ENCODE measurements at places on chromosomes 7 and 10.

DNA sequence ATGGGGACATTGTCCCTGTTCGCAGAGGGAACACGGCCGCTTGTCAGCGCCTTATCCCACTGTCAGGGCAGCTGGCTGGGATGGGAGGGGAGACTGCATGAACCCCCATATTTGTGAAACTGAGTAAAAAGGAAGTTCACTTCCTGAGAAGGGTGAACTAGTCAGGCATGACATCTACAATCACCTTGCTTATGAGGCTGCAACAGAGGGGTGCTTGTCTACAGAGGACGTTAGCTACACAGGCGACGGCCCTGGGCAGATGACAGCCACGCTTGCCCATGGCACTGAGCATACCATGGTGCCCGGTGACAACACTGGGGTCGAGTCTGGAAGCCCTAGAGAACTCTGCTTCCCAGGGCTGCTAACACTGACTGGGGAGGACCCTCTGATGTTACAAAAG lies 46.0 kb upstream of the KDM7A start:
- no peak for DNase-seq

GRCh38 chr10:12547301-12547771 lies 198.0 kb downstream of the CAMK1D start:
- no peak for DNase-seq

- DNase-seq: no peak
These were observed 64.9 kb downstream of the MCU start for GRCh38 chr10:72756674-72757385.

- no peak for DNase-seq
These were observed 33.0 kb downstream of the ZNF777 start for GRCh38 chr7:149427893-149428292.

GRCh38 chr7:98956937-98957336 lies 78.6 kb downstream of the TRRAP start:
- no peak for DNase-seq

DNA sequence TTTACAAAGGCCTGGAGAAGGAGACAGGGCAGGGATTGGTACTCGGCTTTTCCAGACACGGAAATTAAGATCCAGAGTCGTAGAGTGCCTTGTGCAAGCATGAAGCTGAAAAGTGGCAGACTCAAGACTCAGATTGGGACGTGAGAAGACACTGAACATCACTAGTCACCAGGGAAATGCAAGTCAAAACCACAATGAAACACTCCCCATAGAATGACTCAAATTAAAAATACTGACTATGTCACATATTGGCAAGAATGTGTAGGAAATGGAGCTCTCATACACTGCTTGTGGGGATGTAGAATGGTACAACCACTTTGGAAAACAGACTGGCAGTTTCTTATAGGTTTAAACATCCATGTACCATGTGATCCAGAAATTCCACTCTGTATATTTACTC lies 472.0 kb downstream of the RPS24 start:
- DNase-seq: no peak

DNA sequence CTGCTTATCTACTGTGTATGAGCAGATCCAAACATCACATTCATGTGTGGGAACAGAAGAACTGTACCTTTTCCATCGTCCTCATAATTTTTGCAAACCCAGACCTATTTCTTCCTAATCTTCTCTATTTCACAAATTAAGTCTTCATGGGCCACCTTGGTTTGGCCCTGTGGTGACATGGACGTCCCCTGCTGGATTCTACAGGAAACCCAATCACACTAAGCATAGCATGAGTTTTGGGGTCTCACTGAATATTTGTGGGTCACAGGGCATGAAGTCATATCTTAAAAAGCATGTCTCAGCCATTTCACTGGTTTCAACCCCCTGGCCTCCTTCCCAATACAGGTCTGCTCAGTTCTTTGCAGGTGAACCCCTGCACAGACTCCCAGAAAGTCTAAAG lies 35.8 kb upstream of the CDCA7L start:
- no peak for DNase-seq

GRCh38 chr10:86711513-86712316 lies 43.4 kb downstream of the LDB3 start:
- DNase-seq: peak; percentile 18

DNA sequence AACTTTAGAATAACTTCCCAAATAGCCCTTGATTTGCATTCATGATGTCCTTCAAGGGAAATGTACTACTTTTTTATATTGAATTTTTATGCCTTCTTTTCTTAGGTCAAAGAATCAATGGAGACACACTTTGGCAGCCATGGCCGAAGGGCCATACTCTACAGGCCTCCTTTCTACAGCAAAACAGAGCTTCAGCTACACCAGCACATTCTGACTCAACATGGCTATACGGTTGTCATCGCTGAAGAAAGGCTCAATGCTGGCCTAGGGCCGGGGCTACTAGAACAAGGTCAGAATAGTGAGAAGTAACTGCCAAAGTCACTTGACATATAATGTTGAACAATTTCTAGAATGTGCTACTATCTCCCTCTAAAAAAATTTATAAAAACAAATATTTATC lies 27.0 kb downstream of the CPED1 start:
- DNase-seq: no peak

DNA sequence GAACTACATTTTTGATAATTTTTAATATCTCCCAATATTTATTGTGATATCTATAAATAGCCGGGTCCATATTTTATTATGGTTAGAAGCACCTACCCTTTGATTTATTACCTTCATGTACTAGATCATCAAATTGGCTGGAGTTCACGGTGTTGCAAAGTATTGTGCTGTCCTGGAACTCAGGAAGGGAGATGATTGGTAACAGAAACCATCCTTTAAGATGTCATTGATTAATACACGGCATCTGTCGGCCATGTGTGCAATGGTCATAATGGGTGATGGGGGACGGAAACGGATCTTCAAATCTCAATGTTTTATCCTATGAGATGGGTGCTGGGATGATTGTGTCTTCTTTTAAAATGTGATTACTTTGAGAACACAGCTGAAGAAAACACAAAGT lies 157.0 kb downstream of the NEBL start:
- no peak for DNase-seq

DNA sequence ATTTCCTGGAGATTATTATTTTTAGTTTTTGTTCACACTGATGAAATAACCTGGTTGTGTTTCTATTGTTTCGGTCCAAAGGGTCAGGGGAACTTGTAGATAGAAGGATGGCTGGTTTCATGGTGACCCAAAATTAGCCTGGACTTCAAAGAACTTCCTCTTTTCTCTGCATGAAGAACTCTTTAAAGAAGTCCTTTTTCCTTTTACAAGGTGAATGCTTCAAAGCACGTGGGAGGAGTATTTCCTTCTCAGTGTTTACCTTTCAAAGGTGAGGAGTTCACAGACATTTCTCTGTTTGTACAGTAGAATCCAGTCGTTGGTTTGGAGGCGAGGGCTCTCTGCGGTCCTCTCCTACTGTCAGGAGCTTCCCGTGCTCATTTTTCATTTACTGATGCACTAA lies 561.7 kb downstream of the GATA3 start:
- no peak for DNase-seq

- no peak for DNase-seq
These were observed 86.2 kb upstream of the PPIF start for GRCh38 chr10:79260811-79261740.

DNA sequence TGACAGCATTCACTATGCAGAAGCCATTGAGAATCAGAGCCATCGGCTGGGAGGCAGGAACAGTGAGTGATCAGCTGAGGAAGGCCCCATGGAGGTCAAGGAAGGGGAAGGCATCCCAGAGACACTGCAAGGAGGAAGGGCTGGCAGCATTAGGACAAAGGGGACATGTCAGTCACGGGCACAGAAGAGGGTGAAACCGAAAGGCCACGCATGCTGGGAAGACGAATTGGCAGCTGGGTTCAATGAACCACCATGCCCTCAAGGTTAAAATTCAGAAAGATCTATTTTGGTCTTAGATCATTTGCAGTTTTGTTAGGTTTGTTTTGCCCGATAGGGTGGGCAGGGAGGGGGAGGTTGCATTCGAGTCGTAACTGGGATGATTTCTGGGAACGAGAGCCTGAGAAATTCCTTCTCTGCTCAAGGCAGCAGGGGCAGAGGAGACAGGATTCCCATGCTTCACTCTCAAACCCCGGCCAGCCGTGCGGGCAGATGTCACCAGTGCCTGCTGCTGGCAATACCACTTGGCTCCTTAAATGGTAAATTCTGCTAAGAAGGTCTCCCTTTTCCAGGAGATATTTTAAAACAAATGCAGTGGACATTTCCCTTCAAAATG lies 57.7 kb downstream of the ASB13 start:
- DNase-seq: no peak

DNA sequence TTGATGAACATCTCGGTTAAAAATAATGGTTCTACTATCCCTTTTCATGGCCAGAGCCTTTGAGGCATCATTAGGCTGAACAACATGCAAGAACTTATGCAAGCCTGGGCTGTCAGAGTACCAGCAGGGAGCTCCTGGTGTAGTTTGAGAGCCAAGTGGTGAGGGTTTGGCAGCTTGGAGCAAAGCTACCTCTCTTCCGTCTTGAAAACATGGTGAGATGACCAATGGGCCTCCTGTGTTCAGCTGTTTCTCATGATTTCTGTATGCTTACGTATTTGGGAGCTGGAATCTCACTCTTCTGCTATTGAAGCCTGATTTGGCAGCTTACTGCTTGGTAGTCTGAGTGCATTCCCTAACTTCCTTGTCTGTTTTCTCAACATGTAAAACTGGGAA lies 150.4 kb downstream of the CXCL12 start:
- no peak for DNase-seq

GRCh38 chr7:18356191-18356645 lies 139.3 kb upstream of the HDAC9 start:
- peak; percentile 76 for DNase-seq
